Stimulated activated CD8-positive, alpha-beta memory T cell treated with anti-CD3 and anti-CD28 coated beads, Interleukin-4, amount 100 ng/mL, for 48 hours (primary cell): ENCODE measurements at places on chromosomes 12 and 14.
A peak's percentile ranks its signal among the peaks of the same experiment; 100 is the strongest.

GRCh38 chr12:81461163-81461562 is 298.0 kb downstream of the PPFIA2 start:
- DNase-seq, result no peak

DNA sequence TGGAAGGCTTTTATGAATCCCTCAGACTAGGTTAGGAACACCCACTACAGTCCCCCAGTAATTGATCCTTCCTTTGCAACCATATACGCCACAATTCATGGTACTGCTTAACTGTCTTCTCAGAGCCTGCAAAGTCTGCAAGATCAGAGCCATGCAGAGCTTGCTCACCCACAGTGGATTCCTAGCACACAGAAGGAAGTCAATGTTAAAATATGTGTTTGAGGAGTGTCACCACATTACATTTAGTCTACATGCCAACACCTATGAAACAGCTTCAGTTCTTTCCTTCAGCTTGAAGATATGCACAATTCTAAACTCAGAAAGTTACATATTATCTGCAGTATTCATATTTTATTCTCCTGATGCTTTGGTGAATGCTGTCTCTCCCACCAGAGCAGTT is 138.5 kb downstream of the NDUFA12 start:
- no peak for DNase-seq

- DNase-seq, result no peak
These were observed 41.7 kb upstream of the FRS2 start for GRCh38 chr12:69428351-69429073.

DNA sequence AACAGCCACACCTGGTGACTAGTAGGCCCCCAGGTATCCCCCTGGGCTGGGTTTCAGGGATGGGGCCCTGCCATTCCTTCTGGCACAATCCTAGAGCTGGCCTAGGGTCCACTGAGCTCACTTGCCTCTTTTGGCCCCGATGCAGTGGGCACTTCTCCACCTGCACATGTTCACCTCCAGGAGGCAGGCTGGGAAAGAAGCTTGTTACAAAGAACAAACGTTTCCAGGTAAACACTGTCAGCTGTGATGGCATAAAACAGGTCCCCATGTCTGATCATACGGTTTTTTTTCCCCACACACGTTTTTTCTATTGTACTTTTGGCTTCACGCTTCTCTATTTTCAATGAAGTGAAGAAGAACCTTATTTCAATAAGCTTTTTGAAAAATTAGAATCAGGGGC is 15.8 kb upstream of the HVCN1 start:
- no peak for DNase-seq

GRCh38 chr12:55925870-55926737 is 1.6 kb downstream of the PYM1 start:
- no peak for DNase-seq

DNA sequence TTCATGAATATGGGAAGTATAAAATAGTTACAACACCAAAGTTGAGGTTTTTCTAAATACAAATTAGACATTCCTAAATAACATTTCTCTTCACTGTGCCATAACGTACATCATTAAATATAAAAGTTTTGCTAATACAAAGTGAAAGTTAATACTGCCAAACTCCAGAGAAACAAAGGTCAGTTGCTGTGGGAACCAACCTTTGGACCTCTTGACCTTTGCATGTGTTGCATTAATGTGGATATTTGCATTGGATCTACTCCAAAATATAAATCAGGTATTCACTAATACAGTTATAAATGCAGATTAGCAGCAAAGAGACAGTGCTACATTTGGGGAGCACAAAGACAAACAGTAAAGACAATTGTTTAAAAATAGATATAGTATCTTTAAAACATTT is 366.0 kb upstream of the USP15 start:
- no peak for DNase-seq

- peak; percentile 49 for DNase-seq
These were observed 67.3 kb upstream of the STK38L start for GRCh38 chr12:27176765-27177164.

GRCh38 chr12:8491646-8492530 is 21.4 kb upstream of the CLEC4D start:
- DNase-seq, result no peak

- no peak for DNase-seq
These were observed 39.5 kb downstream of the TESPA1 start for GRCh38 chr12:54945082-54945481.

- DNase-seq, result no peak
These were observed 79.5 kb downstream of the SLC25A47 start for GRCh38 chr14:100402631-100403030.

DNA sequence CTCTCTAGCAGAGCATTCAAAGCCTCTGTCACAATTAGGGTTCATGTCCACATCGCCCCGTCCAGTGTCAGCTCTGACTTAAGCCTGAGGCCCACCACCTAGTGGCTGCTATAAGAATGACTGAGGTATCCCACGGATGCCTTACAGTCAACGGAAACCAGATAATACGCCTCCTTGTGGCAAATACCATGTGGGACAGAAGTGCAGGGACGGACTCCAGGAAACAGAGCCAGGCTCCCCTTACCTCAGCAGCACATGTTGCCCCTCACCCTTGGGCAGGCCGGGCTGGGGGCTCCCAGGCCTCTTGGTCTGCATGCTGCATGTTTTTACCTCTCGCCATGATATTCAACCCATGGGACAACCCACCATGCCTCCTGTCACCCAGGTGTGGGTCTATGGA is 86.3 kb downstream of the VWF start:
- DNase-seq, result peak; percentile 62

DNA sequence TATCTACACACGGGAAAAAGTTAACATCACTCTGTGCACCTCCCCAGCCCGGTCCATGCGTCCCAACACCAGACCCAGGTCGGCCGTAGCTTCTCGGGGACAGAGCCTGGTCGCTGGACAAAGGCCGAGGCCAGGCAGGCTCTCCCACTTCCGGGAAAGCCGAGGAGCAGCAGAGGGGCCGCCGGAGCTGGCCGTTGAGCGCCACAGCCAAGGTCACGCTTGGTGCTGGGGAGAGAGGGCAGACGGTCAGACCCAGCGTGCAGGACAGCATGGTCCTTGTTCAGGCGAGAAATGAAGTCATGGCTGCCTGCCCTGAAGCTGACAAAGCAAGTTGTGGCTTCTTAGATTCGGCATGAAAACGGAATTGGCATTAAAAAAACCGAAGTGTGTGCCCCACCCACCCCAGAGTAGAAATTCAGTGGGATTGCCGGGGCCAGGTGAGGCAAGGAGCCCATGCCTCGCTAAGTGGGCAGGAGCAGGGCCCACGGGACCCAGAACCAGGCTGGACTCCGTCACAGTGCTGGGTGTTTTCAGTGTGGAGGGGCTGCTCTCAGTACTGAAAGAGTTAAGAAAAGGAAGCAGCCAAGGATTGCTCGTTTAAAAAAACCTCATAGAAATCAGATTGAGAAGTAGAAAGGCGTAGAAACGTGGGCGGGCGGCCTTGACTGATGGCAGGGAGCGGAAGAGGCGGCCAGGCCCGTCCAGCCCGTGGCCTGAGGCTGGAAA is 4.3 kb downstream of the ARL6IP4 start:
- no peak for DNase-seq

- DNase-seq, result no peak
These were observed 263.8 kb upstream of the DIO2 start for GRCh38 chr14:80475074-80475473.
